ENCODE measurements at places on chromosomes 4 and X. TPM values are rescaled to one million over a fixed set of nuclear protein-coding genes. Genes with fewer than 3 reads are reported as not detected.

DNA sequence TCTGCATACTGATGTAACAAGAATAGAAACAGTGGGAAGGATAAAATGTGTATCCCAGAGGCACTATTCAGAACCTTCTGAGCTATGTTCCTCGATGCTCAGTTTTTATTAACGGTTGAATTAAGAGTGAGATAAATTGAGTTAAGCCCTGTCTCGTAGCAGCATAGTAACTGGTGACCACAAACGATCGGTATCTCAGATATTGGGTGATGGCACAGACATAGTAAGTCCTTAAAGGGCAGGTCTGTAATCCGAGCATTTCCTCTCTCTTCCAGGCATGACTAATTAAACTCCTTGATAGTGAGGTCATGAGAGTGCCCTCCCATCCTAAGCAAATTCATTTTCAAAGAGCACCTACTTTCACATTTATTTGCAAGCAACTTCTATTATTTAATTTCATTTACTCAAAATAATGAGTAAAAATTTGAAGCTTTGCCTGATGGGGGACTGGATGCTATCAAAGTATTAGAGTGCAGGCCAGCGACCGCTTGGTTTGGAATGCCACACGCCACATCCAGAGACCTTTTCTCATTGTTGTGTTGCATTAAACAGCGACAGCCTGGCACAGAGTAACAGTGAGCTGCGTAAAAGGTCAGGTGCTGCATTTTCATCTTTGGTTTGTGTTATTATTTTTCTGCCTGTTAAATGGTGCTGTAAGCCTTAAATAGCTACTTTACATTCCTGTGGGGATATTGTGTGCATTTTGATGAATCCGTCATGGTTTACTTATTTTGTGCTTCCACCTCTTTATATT is 101.9 kb downstream of the PCDH7 start:
- no peak for DNase-seq

DNA sequence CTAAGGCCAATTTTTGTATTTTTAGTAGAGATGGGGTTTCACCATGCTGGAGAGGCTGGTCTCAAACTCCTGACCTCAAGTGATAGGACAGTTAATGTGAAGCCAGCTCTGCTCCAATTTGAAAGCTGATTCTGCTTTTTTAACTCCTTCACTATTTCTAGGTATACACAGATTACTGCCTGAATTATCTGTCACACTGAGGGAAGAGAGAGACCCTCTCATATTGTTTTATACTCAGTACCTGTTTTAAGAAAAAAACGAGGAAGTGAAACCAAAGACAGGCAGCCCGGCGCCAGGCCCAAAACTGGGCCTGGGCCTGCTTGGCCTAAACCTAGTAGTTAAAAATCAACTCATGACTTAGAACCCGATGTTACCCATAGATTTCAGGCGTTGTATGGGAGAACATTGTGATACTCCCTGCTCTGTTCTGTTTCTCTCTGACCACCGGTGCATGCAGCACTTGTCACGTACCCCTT is 1601.5 kb upstream of the PCDH10 start:
- no peak for DNase-seq

DNA sequence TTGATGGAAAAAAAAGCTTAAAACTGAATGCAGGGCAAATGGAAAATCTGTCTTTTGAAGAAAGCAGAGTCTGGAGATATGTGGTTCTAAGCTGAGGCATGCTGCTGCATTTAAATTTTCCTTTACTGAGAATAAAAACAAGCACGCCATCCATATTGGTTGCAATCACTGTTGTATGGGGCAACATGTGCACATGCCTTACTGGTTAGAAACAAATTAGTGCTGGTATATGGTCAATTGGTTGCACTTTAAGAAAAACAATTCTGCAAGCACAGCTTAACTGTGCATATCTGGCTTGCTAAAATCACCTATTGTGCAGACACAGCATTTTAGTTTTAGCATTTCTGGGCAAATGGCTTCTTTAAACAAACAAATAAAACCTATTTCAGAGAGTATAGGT is 239.1 kb downstream of the NDST4 start:
- no peak for DNase-seq

- no peak for DNase-seq
Measured at GRCh38 chrX:48719958-48720357, 23.4 kb downstream of the SUV39H1 start.

GRCh38 chrX:155880586-155881157 is 473 bp upstream of the VAMP7 start:
- DNase-seq, result no peak

GRCh38 chr4:105815701-105816100 is 79.6 kb upstream of the NPNT start:
- no peak for DNase-seq

- no peak for DNase-seq
Measured at GRCh38 chrX:110450050-110450449, 91.4 kb downstream of the RTL9 start.

Gene RNF212
- 2.3 TPM for total RNA-seq

Gene TBL1X
- 35.0 TPM for total RNA-seq

Gene HDX
- total RNA-seq, result 6.8 TPM
